Frontal cortex (tissue), 4 donors: ENCODE measurements at places on chromosomes 7 and 10.

DNA sequence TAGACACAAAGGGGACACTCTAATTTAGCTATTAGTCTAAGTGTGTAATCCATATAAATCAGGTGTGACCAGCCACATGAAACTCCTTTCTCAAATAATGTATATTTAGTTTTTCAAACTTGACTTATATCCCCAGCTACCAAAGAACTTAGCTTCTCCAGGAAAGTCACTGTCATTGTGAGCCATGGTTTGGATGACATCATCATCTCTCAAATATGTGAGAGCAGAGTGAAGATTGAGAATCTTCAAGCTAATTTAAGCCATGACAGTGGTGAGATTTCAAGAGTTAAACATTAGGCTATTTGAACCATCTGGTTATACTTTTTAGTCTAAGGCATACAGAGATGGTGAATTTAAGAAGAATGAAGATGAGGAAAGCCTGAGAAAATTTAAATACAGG is 1165.6 kb downstream of the CNTNAP2 start:
- DNase-seq: no peak

- no peak for DNase-seq
These were observed 12.6 kb upstream of the NRBF2 start for GRCh38 chr10:63120554-63120953.

- DNase-seq: no peak
These were observed 27.2 kb downstream of the HIPK2 start for GRCh38 chr7:139750459-139751095.

GRCh38 chr10:34341473-34341872 is 473.6 kb downstream of the PARD3 start:
- DNase-seq: no peak

- no peak for DNase-seq
These were observed 35.2 kb upstream of the LRRC4 start for GRCh38 chr7:128066395-128066794.
